ENCODE measurements at places on chromosomes 1 and 21.

- no peak for DNase-seq
These were observed 3.6 kb upstream of the SERBP1 start for GRCh38 chr1:67433837-67434236.

GRCh38 chr1:115314765-115315164 lies 23.3 kb downstream of the NGF start:
- peak; percentile 98 for DNase-seq

DNA sequence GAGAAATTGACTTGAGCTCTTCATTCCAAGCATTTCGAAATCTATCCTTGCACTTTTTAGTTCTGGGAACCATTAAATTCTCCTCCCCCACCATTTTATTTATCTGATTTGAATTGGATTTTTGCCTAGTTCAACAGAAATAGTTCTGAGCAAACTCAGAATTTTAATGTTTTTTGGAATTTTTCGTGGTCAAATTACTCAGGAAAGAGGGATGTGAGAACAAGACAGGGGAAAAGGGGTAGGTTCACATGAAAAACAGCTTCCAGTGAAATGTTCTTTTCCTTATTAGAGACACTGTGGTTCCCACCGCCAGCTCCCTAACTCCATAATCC lies 5.7 kb upstream of the ZNF697 start:
- DNase-seq = peak; percentile 39

DNA sequence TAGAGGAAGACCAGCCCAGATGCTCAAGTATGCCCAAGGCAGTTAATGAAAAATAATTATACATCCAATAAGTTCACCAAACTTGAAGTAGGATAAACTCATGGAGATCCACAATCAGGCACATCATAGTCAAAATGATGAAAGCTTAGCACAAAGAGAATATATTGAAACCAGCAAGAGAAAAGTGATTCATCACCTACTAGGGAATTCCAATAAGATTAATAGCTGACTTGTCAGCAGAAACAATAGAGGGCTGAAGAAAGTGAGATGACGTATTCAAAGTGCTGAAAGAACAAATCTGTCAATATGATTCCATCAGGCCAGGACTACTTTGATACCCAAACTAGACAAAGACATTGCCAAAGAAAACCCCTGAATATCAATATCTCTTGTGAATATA lies 251.7 kb upstream of the BEND5 start:
- DNase-seq = no peak

- no peak for DNase-seq
These were observed 26.9 kb upstream of the SYNC start for GRCh38 chr1:32729254-32730046.

DNA sequence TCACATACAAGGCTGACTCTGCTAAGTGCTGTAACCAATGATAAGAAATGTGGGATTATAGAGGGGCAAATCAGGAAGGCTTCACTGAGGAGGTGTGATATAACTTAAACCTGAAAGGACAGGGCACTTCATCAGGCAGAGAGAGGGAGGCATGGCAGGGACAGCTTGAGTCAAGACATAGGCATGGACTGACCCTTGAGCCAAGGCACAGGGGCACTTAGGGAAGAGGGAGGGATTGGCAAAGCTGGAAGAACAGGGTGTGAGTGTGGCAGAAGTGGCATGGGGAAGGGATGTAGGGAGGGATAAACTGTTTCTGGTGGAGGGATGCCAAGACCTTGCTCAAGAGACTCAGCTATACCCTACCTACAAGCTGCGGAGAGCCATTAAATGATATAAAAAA lies 81.3 kb downstream of the PLXNA2 start:
- no peak for DNase-seq

DNA sequence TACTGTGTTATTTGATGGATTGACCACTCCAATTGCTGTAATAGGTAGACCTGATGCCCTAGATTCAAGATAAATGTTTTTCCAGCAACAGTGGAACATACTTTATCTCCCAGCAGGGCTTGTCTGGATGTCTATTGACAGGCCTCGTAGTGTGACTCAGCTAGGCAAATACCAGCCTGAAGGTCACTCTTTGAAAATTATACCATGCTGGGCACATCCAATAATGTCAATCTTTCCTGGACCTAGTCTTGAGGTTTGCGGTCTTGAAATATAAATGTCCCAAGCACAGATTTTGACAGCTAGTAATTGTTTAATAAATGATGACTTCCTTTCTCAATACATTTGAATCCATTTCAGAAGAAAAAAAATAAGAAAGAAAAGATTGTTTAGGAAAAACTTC lies 1138.0 kb upstream of the TMPRSS15 start:
- no peak for DNase-seq

DNA sequence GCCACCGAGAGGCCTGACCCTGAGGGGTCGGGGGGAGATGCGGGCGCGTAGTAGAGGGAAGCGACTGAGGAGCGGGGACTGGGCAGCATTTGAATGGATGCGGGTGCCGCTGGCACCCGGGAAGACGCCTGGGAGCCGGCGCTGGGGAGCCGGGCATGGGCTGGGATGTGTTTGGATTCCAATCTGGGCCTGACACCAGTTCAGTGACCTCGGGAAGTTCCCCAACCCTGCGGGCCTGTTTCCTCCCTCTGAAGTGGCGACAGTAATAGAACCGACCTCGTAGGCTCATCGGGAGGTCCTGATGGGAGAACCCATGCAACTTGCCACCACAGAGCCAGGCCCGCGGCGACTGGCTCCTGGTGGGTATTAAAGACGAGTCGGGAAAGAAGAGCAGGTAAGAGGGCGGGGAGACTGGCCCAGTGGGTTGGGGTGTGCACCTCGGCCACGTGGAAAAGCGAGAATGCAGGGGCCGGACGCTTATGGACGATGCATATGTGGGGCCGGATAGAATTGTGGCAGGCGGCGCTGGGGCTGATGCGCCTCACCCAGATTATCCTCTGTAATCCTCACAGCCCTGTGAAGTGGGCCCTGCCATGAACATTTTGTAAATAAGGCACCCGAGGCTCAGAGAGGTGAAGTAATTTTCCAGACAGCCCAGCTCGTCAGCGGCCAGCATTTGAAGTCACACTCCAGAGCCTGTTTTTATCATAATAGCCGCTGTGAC lies 105.8 kb downstream of the SLC16A1 start:
- DNase-seq = no peak
